ENCODE measurements at places on chromosomes 13 and 19.

DNA sequence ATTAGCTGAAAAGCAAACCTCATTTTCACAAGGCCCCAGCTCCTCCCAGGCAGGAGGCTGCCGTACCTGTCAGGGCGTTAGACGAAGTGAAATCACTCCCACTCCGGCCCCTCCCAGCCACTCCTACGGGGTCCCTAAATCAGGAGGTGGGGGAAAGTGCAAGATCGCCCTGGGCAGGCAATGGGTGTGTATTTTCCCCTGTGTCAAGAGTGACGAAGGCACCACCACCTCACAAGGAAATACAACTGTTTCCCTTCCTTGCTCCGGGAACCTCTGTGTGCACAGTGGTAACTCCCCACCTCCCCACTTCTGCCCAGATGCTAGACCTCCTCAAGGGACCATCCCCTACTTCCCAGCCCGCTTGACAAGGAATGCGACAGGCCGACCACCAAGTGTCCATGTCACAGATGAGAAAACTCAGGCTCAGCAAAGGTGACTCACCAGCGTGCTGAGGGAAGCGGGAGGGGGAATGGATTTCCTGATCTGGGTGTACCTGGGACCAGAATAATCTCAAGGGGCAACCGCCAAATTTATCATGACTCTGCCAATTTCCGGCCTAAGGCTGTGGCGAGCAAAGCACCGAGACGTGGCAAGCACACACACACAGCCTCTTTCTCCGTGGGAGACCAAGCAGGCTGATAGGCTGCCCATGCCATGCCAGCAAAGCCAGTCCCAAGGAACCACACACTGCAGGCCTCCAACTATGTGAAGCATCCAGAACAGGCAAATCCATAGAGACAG, 7.3 kb downstream of the PPP6R1 start:
- no peak for DNase-seq

DNA sequence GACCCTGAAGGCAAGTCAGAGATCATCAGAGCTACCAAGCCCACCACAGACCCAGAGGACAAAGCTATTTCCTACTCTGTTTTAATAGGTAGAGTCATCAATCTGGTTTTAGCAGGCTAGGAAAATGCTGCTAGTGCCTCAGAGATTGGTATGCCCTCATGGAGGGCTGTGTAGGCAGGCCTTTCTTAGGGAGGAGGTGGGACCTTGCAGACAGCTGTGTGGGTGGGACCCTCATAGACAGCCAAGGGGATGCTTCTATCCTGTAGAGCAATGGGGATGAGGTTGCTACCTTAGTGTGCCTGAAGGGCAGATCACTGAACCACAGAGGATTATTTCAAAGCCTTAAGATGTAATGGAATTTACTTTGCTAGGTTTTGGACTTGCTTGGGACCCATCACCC, 534.9 kb upstream of the KLF12 start:
- no peak for DNase-seq

DNA sequence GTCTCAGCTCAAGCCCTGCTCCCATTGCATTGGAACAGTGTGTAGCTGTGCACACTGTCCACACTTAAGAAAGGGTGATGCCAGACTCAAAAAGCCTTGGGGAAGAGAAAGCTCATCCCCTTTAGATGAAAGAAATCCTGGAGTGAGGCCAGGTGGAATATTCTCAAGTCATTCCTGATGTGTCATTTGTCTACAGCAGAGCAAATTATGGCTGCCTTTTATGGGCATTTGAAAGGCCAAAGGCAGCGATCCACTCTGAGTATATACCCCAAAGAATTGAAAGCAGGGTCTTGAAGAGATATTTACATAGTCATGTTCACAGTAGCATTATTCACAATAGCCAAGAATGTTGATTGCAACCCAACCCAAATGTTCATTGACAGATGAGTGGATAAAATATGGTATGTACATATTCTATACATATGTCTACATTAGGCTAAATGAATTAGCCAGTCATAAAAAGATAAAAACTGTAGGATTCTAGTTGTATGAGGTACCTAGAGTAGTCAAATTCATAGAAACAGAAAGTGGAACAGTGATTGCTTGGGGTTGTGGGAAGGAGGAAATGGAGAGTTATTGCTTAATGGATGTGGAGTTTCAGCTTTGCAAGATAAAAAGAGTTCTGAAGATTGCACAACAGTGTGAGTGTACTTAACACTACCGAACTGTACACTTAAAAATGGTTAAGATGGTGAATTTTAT, 214.9 kb downstream of the KCNRG start:
- no peak for DNase-seq

DNA sequence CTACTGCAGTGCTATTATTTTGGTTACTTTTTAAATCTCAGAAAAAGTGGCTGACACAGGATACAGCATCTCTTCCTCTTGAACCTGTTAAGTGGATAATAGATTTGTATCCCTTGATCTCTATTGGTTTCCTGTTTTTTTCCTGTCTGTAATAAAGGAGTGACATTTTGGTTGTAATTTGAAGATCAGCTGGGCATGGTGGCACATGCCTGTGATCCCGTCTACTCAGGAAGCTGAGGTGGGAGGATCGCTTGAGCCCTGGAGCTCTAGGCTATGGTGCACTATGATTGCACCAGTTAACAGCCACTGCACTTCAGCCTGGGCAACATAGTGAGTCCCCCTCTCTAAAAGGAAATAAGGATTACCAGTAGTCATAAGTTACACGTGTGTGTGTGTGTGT, 46.8 kb downstream of the METTL21C start:
- DNase-seq: no peak

DNA sequence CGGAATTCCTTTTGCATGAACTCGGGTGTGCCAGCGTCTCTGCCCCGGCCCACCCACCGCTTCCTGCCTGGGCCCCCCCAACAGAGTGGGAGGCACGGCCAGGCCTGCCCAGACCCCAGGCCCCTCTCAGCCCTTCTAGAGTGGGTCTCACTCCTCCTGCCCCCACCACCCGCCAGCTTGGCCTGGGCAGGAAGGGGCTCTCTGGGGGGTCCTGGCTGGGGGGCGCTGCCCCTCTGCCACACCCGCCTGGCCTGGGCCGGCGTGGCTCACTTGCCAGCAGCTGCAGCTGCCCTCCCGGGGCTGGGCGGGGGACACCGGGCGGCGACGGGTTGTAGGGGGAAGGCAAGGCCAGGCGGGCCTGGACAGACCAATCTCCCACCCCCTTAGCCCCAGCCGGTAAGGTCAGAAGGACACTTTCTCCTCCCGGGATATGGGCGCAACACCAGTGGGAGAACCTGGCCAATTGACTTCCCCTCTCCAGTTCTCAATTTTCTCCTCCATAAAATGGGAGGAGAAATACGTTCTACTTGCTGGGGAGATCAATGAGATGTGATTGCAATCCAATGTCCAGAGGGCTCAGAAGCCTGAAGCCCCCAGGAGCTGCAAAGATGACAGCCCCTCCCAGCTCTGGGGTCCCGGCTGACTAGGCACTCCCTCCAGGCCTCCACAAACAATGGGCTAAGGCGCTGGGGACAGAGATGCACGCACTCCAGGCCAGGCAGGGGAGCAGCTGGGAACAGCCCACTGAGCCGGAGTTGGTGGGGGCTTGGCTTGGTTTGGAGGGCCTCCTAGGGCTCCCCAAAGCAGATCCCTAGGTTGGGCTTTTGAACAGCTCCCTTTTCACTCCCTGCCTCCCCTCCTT, 2.4 kb downstream of the CRLF1 start:
- no peak for DNase-seq

DNA sequence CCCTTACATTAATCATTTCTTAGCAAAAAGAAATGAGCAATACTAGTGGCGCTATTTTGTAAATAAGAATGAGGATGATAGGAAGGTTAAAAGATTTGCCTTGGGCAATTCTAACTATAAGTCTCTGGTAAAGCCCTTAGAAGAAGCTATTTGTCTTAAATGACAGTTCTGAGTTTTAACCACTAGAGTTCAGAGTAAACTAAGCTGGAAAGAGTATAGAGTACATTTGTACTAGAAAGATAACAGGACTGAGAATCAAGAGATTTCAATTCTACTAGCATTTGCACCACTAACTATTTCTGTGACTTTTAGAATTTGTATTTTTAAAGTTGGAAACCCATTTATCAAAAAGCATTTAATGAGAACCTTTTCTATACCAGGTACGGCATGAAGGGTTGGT, 750.3 kb downstream of the OLFM4 start:
- DNase-seq: no peak

DNA sequence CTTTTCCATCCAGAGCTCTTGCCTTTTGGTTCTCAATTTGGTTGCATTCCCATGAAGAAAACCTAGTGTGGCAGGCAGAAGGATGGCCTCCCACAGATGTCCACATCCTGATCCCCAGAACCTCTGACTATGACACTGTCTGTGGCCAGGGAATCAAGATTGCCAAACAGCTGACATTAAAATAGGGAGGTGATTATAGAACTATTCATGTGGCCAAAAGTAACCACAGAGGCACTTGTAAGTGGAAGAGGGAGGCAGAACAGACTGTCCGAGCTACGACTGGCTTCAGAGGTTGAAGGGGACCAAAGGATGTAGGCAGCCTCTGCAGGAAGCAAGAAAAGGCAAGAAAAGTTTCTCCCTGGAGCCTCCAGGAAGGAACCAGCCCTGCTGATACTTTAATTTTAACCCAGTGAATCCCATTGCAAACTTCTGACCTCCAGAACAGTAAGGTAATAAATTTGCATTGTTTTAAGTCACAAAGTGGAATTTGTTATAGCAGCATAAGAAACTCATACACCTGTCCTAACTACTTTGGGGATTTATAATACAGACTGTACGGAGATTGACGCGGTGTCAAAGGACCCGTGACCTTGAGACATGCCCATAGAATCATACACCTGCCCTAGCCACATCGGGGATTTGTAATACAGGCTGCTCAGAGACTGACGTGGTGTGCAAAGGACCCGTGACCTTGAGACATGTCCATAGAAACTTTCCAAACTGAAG, 106.5 kb downstream of the ATP11A start:
- DNase-seq: no peak

DNA sequence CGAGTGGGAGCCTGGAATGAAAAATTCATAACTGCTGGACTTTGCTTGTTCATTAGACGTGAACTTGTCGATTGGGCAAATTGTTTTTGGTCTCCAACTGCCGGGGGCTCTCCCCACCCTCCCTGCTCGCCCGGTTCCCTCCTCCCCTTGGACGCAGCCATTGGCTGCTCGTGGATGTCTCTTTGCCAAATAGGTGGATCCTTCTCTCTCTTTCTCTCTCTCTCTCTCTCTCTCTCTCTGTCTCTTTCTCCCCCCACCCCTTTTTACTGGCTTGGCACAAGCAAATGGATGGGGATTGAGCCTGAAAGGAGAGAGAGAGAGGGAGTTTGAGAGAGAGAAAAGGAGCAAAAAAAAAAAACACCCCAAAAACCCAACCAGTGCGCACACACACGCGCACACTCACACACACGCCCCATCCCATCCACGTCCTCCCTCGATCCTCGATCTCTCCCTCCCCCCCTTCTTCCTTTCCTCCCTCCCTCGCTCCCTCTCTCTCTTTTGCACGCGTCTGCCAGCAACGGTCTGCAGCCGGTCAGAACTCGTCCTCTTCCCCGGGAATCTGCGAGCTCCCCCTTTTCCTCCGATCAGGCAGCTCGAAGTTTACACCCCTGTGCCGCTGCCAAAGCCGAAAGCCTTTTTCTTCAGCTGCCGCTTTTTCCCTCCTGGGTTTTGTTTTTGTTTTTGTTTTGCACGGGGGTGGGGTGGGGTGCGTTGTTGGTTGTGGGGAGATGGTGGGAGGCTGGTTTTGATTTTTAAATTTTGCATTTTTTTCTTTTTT, 27.8 kb downstream of the NFIX start:
- no peak for DNase-seq

DNA sequence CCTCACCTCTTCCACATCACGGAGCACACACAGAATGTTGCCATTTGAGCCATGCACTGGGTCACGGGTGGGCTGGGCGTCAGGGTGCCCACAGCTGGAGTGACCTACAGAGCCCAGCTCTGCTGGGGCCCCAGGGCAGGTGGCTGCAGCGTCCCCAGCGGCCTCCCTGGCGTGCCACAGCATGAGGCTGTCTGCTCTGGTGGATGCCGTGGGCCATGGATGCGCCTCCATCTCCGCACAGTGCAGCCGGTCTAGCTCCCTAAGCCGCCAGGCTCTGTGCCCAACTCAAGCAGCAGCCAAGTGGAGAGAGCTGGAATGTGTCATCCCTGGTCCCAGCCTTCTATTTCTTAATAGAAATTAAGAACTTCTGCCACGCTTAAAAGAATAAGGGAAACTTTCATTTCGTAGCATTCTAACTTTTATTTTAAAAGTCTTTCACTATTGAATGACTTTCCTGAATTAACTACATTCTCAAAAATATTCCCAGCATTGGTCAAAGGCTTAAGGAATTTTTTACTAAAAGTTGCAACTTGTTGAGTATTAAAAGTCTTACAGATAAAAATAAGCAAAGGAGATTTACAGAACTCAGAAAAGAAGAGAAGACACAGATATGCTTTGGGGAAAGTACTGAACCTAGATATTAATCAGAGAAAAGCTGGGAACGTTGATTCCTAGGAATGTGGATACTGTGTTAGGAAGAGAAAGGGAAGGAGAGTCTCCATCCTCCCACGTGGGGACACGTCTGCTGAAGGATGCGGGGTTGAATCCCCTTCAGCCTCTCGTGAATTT, 59.3 kb downstream of the ATP11A start:
- DNase-seq: no peak

- DNase-seq: no peak
These were observed 12.8 kb downstream of the ANKRD27 start for GRCh38 chr19:32662186-32662585.

DNA sequence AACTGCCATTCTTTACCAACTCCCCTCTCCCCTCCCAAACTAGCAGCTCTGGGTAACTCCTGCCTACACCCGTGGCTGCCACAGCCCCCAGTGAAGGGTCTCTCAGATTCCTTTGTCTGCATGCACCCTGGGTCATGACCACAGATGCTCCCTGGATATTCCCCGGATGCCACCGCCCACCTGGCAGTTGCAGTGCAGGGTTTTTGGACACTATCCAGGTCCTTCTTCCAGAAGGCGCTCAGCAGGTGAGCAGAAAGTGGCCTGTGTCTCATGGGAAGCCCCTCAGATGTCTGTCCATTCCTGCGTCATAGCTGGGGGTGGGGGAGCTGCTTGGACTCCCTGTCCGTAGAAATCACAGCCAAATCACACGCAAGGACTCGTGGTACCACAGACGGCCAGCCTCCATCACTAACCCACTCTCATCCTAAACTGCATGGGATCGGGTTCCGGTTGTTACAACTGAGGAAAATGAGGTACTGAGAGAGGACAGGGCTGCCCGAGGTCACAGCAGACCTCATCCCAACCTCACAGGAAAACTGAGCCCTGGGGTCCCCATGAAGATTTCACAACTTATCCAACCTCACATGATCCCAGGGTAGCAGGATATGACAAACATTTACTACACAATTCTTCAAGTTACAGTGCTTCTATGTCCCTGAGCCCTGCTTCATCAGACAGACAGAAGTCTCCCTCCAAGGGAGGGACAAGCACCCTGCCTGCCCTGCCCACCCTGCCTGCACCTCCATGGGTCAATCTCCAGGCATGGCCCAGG, 38.6 kb downstream of the ELL start:
- no peak for DNase-seq

DNA sequence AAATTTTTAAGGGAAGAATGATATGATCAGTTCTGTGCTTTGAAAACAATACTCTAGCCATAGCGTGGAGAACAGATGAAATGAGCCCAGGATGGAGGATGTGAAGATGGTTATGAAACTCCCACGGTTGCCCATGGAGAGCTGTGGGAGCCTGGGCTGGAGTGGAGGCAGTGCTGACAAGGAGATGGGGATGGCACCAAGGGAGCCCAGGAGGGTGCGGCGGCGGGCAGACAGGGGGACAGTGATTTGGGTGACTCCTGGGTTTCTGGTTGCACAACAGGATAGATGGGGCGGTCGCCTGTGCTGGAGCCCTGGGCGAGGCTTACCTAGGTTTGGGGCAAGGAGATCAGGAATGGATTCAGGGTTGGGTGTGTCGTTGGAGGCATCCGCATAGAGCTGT, 15.9 kb downstream of the ARHGEF7 start:
- no peak for DNase-seq

- no peak for DNase-seq
These were observed 2.8 kb downstream of the MAST1 start for GRCh38 chr19:12841094-12841493.
